ENCODE measurements at places on chromosomes 12 and 14. TPM values are rescaled to one million over a fixed set of nuclear protein-coding genes. Genes with fewer than 3 reads are reported as not detected.

Gene SLCO1C1
- 2.6 TPM for total RNA-seq

Gene SLCO1A2
- total RNA-seq: not detected

Gene CREBL2
- 48.9 TPM for total RNA-seq

Gene FITM1
- 0.13 TPM for total RNA-seq

Gene ATN1
- total RNA-seq: 6.7 TPM

Gene TMEM119
- 16.1 TPM for total RNA-seq
